ENCODE measurements at places on chromosomes 4 and X. TPM values are rescaled to one million over a fixed set of nuclear protein-coding genes. Genes with fewer than 3 reads are reported as not detected.

The DUX4 gene
- total RNA-seq, result not detected

The LGI2 gene
- total RNA-seq, result 2.8 TPM

The GCNA gene
- total RNA-seq, result 1.4 TPM

The TXK gene
- 4.8 TPM for total RNA-seq

The PDZD4 gene
- 16.8 TPM for total RNA-seq

- no peak for DNase-seq
These were observed 63.9 kb upstream of the PTPN13 start for GRCh38 chr4:86530183-86530582.

DNA sequence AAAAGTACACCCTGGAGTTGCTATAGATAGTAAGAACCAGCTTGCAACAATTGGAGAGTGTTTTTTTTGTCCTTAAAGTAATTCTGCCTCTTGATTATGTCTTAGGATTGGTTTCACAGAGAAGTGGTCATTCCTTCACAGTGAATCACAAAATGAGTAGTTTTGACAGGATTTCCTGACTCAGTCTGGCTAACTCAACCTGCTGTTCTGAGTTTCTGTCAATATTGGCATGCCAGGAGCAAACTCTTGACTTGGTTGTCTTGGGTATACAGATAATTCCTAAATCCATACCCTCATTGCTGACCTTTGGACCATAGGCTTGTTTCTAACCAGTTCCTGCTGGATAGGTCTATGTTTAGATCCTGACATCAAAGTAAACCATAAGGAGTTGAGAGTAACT lies 9.4 kb downstream of the FHIP1A start:
- no peak for DNase-seq

- peak; percentile 57 for DNase-seq
These were observed 769 bp downstream of the TCEAL1 start for GRCh38 chrX:103629318-103630170.

DNA sequence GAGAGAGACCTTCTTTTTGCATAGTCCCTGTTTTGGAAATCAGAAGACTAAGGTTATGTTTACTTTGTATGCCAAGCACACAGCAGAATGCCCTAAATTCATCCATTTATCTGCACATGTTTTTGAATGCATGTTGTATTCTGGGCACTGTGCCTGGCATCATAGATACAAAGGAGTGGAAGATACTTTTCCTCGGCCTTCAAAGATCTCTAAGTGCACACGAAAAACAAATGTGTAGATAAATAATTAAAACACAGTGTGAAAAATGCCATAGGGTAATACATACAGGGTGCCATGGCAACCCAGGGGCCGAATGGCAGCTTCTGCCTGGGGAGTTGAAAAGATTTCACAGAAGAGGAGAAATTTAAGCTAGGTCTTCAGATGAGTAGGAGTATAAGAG lies 390.6 kb upstream of the ATOH1 start:
- DNase-seq, result no peak

DNA sequence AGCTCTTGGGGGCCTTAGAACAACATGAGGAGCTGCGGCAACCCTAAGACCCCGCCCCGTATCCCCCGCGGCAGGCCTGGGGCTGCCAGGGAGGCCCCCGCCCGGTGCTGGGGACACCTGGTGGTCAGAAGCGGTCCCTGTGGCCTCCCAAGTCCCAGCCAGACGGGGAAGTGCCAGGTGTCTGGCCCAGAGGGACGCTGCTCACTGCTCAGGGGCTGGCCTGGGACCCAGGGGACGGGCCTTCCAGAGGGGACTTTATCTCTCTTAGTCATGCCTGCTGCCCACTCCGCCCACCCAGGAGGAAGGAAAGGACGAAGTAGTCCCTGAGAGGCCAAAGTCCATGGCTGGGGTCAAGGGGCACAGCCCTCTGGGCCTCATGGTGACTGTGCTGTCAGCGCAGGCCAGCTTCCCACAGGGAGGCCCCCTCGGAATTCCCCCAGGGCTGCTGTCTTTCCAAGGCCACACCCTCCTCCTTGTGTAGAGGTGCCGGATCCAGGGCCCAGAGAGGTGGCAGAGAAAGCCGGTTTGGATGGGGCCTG lies 31.0 kb upstream of the HTRA3 start:
- no peak for DNase-seq

DNA sequence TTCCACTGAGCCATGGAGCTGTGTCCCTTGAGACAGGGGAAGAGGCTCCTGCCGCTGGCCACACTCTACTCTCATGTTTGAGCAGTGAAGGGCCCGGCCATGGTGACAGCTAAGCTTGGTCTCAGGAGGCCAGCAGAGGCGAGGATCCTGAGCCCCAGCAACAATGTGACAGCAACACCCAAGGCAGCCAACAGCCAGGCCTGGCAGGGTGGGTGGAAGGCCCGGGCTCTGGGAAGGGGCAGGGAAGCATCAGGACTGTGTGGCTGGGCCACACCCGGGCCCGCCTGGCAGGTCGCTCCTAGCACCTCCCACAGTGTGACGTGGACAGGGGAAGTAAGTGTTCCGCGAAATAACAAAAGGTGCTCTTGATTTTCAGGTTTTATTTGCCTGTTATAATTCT lies 24.8 kb downstream of the L1CAM start:
- no peak for DNase-seq

- DNase-seq, result no peak
These were observed 96.4 kb downstream of the CHIC2 start for GRCh38 chr4:53967986-53968385.
